ENCODE measurements at places on chromosomes 6 and 20.

- no peak for DNase-seq
These were observed 1197.7 kb upstream of the CITED2 start for GRCh38 chr6:140572129-140572528.

- DNase-seq = no peak
These were observed 267.4 kb downstream of the CDH4 start for GRCh38 chr20:61519488-61519887.

DNA sequence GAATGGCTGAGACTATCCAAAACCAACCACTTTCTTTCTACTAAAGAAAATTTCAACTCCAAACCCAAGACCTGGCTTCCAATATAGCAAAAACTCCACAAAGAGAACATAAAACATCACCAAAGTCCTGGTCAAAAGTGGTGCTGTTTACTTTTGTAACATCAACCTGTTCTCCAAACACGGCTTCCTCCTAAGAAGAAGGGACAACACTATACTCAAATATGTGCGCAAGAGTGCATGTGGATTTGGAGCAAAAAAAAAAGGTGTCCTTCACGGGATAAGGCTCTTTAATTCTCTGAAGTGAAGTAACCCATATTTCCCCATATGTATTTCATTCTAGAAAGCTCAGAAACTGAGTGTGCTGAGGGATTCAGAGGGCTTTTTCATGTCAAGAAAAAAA is 6.6 kb downstream of the B4GALT5 start:
- no peak for DNase-seq

GRCh38 chr6:90086517-90086916 is 192.2 kb downstream of the GJA10 start:
- DNase-seq = no peak

- DNase-seq = no peak
These were observed 117.1 kb downstream of the IRF4 start for GRCh38 chr6:508614-509013.

GRCh38 chr6:158411998-158412397 is 99.7 kb downstream of the TULP4 start:
- DNase-seq = peak; percentile 41

DNA sequence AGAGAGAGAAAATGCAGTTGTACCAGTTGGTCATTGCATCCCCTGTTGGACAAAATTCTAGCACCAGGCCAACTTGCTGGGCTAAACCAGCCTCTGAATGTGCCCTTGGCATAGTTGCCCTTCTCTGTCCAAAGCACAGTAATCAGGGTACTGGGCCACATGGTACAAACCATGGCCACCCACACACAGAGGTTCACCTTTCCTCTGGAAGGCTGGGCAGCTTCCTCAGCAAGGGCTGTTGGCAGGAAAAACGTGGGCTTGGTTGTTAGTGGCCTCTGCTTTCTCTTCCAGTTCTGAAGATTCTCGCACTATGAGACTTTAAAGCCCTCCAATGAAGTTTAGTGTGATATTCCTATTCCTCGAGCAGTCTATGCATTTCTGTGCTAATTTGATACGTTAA is 706 bp downstream of the DDO start:
- DNase-seq = no peak

DNA sequence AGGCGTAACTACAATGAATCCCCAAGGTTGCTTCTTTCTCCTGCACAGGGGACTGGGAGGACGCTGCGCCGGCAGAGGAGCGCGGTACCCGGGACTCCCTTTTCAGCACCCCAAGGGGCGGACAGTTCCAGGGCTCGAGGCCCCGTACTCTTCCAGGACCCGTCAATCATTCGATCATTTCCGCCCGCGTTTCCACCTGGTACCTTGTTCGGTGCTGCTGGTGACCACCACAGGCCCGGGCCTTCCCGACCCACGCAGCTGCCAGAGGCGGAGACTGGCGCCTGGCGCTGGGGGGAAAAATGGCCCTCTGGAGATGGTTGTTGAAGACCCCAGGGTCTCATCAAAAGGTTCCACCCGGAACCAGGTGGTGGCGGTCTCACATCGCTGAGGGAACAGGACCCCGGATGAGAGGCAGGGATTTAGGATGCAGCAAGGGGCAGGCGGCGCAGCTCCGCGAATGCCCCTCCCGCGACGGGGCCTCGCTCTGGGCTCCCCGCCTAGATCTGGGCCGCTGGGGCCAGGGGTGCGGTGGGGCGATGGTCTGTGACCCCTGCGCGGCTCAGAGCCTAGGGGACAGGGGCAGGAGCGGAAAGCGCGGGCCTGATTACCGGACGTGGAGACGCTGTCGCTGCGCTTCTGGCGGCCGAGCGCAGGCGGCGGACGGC is 744 bp downstream of the VSX1 start:
- peak; percentile 89 for DNase-seq

- DNase-seq = no peak
These were observed 123.6 kb upstream of the TNFAIP3 start for GRCh38 chr6:137743493-137743892.

DNA sequence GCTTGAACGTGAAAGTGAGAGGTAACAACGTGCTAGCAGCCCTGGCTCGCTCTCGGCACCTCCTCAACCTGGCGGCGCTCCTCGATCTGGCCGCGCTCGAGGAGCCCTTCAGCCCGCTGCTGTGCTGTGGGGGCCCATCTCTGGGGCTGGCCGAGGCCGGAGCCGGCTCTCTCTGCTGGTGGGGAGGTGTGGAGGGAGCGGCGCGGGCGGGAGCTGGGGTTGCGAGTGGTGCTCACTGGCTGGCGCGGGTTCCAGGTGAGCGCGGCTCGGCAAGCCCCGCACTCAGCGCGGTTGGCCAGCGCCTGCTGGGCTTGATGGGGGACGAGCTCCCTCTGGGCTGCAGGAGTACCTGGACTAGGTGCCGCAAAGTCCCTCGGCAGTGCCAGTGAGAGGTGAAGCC is 52.5 kb upstream of the RPS6KA2 start:
- DNase-seq = no peak

GRCh38 chr6:31597006-31597405 is 4.2 kb upstream of the NCR3 start:
- DNase-seq = no peak

DNA sequence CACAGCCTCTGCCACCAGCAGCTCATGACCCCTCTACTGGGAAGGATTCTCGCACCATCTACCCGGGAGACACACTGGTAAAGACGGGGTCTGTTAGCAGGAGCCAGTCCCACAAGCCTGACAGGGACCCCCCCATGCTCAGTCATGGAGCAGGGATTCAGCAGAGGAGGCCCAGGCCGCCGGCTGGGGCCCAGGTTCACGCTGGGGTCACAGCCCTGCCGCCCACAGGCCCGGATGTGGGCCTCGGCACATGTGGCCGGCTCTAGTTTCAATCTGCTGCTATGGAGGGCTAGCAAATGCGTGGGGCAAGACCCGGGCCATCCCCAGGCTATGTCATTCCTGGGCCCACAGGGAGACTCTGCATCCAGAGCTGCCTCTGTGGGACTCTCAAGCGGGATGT is 25.1 kb downstream of the PXDC1 start:
- DNase-seq = no peak

DNA sequence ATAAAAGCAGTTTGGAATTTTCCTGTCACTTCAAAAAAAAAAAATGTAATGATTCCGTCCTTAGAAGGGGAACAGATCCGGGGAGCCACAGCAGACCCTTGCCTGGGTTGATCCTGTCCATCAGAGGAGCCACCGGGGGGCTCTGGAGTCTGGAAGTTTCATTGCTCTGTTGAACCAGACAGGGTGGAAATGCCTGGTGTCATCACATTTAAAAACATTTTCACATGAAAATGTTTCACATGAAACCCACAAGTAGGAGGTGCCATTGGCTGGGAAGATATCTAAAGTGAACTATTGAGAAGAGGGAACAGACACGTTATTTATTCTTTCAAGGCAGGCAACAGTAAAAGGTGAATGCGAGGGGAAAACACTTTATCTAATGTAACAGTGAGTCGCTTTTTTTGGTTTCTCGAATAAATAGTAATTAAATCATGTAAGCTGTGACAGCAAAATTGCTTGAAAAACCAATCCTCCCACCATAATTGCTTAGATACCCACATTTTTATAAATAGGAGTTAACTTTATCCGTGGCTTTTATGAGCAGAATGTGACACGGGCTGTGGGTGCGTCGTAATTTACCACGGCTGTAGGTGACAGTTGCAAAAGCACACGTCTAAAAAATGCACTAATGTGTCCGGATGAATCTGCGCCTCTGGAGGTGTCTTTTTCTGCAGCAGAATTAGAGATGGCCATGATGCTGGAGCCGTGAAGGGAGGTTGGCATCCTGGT is 323.4 kb downstream of the TAF4 start:
- DNase-seq = no peak

DNA sequence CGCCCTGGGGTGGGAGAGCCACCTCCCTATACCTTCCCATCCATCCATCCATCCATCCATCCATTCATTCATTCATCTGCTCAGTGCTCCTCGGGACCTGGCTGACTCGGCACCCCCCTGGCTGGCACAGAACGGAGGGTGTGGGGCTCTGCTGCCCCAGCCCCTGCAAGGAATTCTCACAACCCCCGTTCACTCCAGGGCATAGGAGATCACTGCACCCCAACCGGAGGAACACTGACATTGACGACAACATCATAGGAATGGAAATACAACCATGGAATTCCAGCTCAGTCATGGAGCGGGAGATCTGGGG is 28.1 kb upstream of the MRGBP start:
- no peak for DNase-seq

GRCh38 chr20:32810941-32811340 is 8.8 kb upstream of the MAPRE1 start:
- no peak for DNase-seq

GRCh38 chr6:21441386-21441785 is 152.2 kb upstream of the SOX4 start:
- no peak for DNase-seq

- DNase-seq = no peak
These were observed 125.6 kb downstream of the FIG4 start for GRCh38 chr6:109816452-109817374.

- DNase-seq = no peak
These were observed 42.9 kb downstream of the HDGFL1 start for GRCh38 chr6:22612236-22612635.

DNA sequence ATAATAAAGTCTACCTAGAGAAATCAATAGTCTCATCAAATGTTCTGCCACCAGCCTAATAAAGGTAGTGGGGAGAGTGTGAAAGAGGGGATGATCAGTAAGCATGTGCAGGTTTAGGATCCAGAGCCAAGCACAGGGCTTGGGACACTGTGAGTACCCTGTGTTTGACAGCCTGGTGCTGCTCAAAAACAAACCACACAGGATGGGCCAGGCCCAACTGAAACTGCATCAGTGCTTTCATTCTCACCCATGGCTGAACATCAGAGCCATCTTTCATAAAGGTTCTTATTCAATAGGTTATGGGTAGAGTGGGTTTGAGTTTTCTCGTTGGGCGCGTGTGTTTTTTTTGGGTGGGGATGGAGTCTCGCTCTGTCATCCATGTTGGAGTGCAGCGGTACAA is 87.3 kb upstream of the NHSL1 start:
- DNase-seq = no peak

DNA sequence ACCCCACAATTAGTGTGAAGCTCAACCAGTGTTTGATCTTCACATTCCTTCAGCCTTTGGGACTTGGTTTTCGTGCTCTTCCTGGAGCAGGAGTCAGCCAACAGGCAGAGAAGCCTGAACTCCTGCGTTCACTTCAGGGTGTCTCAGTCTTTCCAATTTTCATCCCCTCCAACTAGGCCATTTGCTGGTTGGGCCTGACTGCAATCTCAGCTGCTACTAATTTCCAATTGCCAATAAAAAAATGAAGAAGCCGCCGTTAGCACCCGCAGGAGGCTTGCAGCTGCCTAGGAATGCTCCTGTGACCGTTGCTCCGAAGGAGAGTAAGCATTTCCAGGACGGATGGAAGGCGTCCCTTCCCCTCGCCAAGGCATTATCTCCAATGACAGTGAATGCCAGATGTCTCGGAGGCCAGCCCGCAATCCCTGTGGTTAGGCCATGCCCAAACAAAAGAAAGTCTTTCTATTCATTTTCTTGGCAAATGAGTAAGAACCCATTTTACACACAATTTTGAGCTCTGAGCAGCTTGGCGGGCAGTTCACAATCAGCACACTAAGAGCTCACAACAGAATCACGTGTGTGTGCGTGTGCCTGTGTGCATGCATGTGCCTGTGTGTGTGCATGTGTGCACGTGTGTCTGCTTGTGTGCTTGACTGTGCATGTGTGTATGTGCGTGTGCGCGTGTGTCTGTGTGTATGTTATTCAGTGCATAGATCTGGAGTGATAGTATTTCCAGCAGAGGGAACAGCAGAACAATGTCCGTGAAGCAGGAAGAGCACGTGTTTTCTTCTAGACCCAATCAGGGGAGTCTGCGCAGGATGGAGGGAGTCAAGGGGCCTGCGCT is 301.2 kb downstream of the SMOC2 start:
- no peak for DNase-seq

GRCh38 chr6:37783025-37783855 is 36.3 kb upstream of the ZFAND3 start:
- peak; percentile 61 for DNase-seq

DNA sequence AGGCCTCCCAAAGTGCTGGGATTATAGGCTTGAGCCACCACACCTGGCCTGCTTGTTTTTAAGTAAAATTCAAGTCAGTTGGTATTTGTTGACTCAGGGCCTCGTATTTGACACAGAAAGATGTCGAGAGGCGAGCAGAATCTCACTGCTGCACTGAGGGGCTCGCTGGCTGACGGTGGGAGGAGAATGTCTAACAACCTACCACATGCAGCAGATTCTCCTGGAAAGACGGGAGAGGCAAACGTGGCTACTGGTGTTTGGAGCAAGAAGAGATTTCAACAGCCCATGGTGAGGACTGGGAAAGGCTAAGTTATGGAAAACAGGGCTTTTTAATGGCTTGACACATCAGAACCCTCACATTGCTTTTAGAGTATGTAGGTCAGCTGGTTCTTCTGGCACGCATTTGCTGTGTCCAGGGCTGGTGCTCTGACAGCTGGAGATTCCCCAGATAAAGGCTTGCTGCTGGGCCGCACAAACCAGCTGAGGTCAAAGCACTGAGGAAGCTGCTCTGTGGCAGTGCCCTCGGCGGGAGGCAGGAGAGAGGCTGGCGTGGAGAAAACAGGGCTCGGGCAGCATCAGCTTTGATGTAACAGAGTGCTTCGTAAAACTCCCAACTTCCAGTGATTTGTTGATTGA is 84.2 kb upstream of the FRMD1 start:
- no peak for DNase-seq

- DNase-seq = peak; percentile 23
These were observed 1.8 kb downstream of the GTPBP2 start for GRCh38 chr6:43627008-43627825.

- DNase-seq = peak; percentile 53
These were observed 417.1 kb downstream of the BCKDHB start for GRCh38 chr6:80523531-80523997.

DNA sequence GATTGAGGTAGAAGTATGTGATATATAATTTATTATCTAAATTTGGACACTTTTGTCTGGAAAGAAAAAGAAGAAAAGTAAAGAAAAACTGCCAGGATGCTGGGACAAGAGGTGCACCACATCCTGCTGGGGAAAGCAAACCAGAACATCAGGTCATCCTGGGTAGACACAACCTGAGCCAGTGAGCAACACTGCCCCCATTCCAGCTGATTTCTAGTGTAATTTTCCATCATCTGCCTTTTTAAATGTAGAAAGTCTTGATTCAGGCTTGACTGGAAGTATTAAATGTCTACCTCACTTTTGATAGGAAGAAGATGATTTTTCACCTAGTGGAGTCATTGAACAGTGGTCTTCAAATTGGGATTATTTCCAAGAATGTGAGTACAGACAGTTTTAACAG is 1164.5 kb upstream of the CITED2 start:
- no peak for DNase-seq
